Cardiac septum (tissue), 1 donor: ENCODE measurements at places on chromosomes 6 and 20. TPM values are rescaled to one million over a fixed set of nuclear protein-coding genes. Genes with fewer than 3 reads are reported as not detected.

GRCh38 chr6:138289739-138290138 is 71.4 kb upstream of the PBOV1 start:
- DNase-seq: no peak

The DUSP15 gene
- 3.4 TPM for total RNA-seq

- no peak for DNase-seq
Observed at GRCh38 chr20:4664691-4665360, 56.9 kb upstream of the PRND start.

DNA sequence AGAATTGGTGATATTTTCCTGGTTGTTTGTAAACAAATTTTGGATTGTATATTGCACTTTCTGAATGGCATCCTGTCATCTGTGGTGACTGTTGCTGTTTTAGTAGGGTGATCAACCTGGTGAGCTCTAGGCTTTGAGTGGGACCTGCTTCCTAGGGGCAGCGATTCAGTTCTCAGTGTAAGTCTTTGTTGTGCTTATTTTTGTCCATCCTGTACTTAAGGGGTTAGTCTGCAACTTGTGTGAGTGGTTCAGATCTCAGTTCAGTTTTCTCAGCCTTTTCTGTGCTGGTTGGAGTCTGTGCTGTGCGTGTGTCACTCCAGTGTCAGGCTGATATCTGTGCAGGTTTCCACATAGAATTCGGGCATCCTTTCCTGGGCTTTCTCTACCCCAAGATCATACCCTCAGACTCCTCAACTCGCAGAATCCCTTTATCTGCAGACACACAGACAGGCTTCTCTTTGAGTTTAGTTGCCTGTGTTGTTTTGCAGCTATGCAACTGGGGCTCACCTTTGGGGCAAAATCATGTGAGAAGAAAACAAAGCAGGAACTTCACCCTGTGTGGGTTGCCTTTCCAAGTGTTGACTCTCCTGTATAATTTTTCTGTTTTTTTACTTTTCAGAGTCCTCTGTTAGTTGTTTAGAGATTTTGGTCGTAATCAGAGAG is 177.7 kb downstream of the FARS2 start:
- no peak for DNase-seq

GRCh38 chr6:13474787-13475186 is 12.6 kb downstream of the GFOD1 start:
- no peak for DNase-seq

GRCh38 chr6:51559059-51559458 is 528.4 kb downstream of the PKHD1 start:
- no peak for DNase-seq

DNA sequence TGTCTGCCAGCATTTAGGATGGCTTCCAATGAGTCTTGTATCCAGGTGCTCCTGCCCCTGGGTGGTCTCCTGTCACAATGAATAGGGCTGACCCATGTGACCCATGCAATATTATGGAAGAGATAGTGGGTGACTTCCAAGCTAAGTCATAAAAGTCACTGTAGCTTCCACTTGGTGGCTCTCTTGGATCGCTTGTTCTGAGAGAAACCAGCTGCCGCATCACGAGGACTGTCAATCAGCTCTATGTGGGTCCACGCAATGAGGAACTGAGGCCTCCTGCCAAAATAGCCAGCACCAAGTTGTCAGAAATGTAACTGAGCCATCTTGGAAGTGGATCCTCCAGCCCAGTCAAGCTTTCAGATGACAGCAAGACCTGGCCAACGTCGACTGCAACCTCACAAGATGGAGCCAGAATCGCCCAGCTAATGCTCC is 14.9 kb upstream of the MATN4 start:
- DNase-seq: no peak
